ENCODE measurements at places on chromosomes 16 and 17.

DNA sequence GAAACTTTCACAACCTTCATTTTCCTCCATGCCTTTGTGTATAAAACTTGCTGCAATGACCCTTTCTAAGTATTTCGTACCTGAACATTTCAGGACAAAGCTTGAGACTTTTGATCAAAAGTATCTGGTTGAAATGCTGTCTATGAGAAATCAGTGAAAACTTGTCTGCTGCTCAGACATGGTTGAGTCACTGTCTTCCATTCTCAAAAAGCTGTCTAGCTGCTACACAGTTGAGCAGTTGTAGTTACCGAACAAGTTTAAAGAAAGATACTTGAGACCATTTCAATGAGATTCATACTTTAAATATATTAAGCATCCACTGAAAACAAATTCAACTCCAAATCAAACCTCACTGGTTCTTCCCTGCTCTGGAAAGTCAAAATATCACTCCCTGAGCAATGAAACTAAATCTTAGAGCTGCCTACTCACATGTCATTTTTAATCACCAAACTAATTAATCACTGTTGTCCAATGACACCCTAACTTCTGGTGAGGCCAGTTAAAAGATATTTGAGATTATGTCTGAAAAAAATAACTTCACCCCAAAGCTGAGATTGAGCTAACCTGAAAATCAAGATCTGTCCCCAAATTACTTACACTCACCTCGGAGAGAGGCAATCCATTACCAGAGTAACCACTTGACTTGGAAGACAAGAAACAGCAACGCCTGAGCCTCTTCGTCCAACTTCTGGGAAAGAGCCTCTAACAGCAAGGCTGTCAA, 488 bp downstream of the TMEM100 start:
- DNase-seq, result no peak

DNA sequence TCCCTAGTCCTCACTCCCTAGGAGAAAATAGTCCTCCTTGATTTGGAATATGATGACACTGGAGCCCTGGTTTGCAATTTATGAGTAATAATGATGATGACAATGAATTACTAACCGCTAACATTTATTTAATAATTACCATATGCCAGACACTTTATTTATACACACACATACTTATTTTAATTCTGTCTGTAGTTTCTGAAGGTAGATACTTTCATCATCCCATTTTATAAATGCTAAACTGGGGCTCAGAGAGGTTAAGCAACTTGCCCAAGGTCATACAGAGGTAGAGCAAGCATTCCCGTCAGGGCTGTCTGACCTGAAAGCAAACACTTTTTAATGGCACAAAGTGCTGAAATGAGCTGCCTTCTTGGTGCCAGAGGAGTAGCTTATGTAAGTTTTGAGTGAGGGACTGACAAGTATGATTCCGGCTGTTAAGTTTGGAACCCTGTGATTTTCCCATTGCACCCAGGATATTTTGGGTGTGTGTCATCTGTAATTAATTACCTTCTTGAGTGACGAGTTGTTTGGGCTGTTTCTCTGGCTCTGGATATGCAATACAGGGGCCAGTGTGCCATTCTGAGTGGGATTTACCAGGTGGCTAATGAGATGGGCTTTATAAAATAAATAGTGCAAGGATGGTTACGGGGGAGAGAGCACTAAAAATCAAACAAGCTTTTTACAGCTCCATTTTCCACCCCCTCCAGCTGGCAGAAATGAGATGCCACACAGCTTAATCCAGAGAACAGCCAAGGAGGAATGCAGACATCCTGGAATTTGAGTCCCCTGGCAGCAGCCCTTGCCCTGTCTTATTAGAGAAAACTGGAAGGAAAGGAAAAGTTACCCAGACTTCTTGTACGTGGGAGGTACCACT, 211.8 kb downstream of the SNX29 start:
- DNase-seq, result no peak

GRCh38 chr16:66476328-66477027, 49.4 kb downstream of the BEAN1 start:
- peak; percentile 60 for DNase-seq

DNA sequence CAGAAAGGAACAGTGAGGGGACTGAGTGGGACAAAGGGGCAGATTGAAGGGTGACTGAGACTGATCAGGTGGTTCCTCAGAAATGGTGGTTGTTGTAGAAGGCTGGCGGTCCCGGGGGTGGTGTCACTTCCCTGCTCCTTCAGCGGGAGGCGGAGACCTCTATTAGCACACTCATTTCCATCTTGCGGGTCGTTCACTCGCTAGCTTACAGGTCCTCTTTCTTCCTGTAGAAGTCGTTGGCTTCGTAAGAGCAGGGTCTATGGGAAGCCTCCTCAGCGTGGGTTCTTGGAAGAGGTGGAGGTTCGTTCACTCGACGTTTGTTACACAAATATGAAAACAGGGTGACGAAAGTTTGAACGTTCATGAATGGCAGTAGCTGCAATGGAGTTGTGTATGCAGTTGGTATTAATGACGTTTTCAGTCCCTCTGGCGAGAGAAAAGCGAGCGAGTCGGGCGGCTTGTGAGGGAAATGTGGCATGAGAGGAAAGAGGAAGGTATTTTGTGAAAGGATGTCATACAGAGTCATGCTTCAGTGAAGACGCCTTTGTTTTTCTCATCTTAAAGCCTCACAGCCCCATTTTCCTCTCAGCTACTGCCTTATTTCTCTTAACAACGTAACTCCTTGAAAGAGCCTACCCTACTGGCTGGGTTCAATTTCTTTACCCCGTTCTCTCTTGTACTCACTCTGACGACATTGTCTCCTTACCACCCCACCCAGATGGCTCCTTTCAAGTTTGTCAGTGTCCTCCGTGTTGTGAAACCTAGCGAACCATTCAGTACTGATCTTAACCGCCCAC, 667 bp downstream of the EFCAB13 start:
- DNase-seq, result no peak

- no peak for DNase-seq
Observed at GRCh38 chr17:34241062-34241461, 14.0 kb upstream of the CCL2 start.

DNA sequence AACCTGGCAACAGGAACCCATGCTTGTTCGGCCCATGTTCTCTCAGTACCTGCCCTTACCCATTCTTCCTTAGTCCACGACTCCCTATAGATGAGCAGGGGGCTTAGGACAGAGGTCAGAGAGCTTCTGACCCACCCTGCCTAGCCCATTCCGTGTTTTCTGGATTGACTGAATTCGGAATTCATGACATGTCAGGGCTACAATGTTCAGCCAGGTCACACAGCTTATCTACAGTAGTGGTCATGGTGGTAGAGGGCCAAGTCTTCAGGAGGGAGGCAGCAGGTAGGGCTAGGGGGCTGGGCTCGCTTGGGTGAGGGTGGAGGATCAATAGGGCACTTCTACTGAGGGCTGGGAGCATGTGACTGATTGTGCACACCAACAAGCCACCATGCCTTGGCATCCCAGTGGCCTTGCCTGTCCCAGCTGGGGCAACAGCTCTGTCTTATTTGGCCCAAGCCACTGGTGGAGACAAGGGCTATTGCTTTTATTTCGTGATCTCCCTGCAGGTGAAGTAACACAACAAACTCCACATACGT, 3.1 kb downstream of the HEXIM2 start:
- no peak for DNase-seq

- no peak for DNase-seq
Observed at GRCh38 chr17:7260151-7260550, 2.1 kb downstream of the CLDN7 start.

DNA sequence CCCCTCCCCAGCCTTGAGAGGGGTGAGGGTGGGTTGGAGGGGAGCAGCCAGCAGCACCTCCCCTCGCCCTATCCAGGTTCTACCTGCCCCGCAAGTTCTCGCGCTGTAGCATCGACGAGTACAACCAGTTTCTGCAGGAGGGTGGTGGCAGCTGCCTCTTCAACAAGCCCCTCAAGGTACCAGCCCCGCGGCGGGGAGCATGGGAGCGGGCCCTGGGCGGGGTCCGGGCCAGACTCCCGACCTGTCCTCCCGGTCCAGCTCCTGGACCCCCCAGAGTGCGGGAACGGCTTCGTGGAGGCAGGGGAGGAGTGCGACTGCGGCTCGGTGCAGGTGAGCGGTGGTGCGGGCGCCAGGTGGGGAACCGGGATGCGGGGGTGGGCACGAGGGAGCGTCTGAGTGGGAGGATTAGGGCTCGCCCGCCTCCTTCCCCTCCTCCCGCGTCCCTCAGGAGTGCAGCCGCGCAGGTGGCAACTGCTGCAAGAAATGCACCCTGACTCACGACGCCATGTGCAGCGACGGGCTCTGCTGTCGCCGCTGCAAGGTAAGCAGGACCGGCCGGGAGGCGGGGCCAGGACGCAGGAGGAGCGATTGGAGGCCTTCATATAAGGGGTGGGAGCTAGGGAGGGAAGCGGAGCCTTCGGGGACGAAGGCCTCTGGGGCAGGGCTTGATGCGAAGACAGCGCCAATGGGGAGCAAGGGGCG, 16.5 kb downstream of the ADAM11 start:
- DNase-seq, result peak; percentile 96

DNA sequence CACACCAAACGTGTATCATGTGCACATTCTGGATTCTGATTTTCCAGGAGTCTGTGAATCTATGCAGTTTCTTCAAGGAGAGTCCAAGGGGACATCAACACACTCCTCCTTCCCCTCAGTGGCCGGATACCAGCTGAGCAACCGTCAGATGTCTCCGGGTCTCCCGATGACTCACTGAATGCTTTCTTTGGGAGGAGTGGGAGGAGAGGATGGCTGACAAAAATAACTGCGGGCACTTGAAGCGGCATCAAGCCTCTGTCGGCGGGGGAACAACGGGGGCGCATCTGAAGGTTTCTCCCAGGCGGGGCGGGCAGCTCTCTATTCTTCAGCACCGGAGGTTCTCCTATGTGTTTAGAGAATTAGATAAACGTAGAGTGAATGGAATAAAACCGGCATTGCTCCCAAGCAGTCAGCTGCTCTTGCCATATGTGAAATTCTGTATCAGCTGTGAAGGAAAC, 24.6 kb upstream of the LRRC75A start:
- no peak for DNase-seq

DNA sequence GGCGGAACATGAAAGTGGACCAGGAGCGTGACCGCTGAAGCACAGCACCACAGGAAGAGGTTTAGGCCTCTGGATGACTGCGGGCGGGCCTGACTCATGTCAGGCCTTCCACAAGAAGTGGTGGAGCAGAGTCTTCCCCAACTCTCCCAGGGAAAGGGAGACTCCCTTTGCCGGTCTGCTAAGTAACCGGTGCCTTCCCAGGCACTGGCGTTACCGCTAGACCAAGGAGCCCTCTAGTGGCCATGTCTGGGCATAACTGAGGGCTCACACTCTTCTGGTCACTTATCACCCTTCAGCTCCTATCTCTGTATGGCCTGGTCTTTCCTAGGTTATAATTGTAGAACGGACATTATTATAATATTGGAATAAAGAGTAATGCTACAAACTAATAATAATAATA, 1931.9 kb downstream of the TP53TG3F start:
- no peak for DNase-seq

DNA sequence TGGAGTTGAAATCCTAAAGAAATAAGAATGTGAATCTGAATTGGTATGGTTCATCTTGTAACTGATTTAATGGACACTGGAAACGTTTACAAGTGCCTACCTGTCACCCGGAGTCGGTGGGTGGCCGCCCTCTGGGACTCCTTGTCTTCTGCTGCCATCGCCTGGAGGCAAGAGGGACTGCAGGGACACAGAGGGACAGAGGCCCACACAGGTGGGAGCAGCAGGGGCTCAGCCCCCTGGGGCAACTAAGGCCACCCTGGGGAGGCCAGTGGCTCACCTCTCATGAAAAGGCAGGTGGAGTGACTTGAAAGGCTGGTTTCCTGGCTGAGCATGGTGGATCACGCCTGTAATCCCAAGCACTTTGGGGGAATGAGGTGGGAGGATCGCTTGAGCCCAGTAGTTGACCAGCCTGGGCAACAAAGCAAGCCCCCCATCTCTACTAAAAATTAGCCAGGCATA, 23.2 kb downstream of the TMEM92 start:
- DNase-seq, result peak; percentile 94

DNA sequence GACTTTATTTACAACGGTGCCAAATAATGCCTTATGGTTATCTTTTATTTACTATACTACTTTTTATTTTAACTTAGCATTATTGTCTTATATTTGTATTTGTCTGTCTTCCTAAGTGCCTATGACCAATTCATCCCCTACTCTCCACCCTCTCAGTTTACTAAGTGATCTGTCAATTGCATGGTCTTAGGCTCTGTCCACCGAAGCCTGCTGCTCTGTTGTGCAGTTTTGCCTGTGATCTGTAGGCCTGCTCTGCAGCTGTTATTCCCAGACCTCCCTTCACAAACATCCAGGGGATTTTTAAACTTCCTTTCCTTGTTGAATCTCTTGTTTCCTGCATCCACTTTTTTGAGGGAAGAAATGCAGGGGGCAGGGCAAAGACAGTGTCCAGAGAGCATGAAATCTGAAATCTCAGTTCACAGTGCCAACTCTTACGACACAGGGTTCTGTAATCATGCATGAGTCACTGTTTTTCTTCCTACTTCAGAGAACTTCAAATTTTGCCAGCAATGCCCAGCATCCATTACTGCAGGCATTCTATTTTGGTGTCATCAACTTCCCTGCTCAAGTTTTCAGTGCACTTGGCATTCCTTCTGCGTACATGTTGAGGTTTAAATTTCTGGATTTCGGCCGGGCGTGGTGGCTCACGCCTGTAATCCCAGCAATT, 11.4 kb downstream of the SLFN5 start:
- DNase-seq, result no peak

DNA sequence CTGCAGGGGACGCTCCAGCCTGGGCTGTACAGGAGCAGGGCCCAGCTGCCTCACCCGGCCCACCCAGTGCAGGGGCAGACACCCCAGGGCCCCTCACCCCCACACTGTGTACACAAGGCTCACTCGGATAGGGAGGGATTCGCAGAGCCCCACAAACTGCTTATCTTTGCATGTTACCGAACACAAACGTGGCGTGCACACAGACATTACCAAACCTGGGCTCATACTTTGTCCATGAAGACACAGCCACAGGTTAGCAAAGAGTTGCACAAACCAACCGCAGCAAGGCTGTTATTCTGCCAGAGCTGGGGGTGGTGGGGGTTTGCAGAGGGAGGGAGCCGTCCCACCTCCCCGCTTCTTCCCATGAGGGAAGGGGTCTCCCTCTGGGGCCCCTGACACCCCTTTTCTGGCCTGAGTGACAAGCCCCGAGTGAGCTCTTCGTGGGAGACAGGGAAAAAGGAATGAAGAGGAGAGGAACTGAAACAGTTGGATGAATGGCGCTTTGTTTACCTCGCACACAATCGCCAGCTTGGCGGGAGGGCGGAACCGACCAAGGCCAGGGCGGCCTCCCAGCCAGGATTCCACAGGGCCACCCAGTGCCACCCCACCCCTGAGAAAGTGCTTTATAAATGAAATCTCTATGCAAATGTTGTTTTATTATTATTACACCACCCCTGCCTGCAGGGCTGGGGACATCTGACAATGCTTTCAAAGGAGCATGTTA, 434 bp upstream of the CPSF4L start:
- DNase-seq, result no peak

GRCh38 chr16:65546353-65546791, 424.5 kb upstream of the CDH11 start:
- DNase-seq, result no peak

GRCh38 chr16:80751167-80751566, 53.2 kb downstream of the CDYL2 start:
- no peak for DNase-seq

DNA sequence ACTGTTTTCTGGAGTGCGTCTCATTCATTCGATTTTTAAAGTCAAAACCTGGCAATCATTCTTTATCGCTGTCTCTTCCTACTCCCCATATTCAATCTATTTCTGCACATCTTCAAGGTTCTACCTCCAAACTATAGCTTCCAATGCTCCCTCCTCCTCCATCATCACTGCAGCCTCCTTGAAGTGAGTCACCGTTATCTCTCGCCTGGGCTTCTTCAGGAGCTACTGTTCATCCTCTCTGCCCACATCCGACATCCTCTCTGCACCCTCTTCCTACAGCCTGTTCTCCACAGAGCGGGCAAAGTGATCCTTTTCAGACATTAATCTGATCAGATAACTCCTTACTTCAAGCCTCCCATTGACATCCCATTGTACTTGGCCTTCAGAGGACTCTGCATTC, 144.2 kb upstream of the DNAH9 start:
- DNase-seq, result no peak
